ENCODE measurements at places on chromosomes 5 and 9.
A peak's percentile ranks its signal among the peaks of the same experiment; 100 is the strongest.

GRCh38 chr5:57862942-57863341 lies 380.3 kb upstream of the ACTBL2 start:
- no peak for DNase-seq

DNA sequence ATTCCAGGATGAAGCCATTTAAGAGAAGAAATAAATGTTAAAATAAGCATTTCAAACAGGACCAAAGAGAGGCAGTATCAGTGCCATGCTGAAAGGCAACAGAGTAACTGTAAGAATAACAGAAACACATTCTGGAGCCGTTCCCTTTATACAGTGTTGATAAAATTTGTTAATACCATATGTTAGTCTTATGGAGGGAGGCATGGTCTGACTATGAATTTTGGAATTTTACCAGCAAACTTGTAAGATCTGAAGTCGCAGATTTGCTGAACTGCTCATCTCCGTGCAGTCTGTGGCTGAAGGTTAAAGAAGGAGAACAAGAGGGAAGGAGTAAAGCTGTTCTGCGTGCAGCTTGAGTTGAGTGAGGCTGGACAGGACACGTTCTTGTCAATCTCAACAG lies 508.4 kb downstream of the NFIB start:
- no peak for DNase-seq

DNA sequence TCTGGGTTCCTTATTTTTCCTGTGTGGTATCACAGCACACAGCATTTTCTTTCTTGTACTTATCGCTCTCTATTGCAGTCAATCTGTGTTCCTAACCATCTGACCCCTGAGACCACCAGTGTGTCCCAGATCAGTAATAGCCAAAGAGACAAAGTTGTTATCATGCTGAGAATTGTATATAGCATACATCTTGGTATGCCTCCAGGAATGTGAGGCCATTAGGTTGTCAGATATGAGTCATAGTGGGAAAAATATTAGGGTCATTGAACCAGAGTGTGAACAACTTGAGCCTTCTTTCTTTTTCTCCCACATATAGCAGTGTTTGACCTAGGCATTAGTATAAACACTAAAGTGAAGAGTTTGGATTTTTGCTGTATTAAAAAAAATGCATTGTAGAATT lies 106.3 kb downstream of the NDUFAF2 start:
- no peak for DNase-seq

DNA sequence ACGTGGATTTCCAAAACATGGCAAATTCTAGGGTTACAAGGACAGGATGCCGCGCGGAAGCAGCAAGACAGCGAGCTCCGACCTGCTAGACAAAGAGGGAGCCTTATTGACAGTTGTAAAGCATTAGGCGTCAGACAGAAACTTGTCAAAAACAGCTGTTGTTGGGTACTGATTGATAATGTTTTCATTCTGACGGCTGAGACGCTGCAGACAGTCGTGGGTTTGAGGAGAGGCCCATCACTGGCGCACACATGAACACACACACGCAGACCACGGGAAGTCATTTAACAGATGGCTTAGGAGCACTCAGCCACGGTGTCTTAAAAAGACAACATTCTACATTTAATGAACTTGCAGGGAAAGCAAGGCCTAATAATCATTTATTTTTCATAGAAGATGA lies 324.0 kb downstream of the NDUFS4 start:
- DNase-seq, result no peak

DNA sequence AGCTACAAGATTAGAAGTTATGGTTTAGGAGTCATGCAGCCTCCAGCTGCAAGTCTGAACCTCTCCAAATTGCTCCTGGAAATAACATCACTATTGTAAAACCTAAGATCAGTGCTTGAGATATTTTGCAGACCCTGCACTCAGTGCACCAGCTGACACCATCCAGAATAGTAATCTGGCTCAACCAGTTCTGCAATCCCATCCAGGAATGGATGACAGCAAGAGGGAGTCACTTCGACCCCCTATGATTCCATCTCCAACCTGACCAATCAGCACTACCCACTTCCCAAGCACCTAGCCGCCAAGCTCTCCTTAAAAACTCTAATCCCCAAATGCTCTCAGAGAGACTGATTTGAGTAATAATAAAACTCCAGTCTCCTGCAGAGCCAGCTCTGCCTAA lies 37.9 kb upstream of the NR4A3 start:
- DNase-seq, result no peak

DNA sequence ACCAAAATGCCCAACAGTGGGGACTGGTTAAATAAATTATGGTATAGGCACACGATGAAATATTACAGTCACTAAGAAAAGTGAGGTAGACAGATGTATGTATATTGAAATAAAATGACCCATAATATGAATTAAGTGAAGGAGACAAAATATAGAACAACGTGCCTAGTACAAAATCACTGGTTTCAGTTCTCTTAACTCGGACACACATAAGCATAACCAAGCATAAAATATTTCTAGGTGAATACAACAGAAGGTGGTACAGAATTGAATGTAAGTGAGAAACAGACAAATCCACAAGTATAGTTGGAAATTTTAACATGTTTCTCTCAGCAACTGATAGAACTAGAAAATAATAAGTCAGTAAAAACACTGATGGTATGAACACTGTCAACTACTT lies 22.0 kb downstream of the PUM3 start:
- DNase-seq, result no peak

- no peak for DNase-seq
These were observed 193.3 kb downstream of the NTRK2 start for GRCh38 chr9:84862810-84863287.

DNA sequence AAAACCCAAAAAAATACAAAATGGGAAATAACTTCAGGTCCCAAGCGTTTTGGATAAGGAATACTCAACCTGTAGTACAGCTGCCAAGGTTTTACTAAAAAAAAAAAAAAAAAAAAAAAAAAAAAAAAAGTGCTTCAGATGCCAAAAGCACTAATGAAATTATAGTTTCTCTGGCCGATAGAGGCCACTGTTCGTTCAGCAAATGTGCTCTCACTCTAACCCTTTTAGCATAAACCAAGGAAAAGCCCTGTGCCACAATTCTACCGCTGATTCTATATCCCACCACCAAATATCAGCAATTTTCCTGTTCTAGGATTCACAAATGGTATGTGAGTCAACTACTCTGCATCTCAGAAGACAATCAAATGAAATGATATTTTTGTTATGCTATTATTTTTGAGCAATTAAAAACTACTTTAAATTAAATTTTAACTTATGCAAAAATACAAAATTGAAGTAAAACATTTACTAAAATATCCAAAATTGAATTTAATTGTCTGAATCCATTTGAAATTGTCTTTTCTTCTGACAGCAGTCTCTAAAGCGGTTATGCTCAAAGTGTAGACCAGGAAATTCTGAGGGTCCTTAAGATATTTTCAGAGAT lies 79.8 kb downstream of the RICTOR start:
- no peak for DNase-seq

GRCh38 chr5:135599421-135600151 lies 20.8 kb upstream of the CXCL14 start:
- DNase-seq, result no peak

- DNase-seq, result no peak
These were observed 20.6 kb downstream of the IFNW1 start for GRCh38 chr9:21121079-21121478.

DNA sequence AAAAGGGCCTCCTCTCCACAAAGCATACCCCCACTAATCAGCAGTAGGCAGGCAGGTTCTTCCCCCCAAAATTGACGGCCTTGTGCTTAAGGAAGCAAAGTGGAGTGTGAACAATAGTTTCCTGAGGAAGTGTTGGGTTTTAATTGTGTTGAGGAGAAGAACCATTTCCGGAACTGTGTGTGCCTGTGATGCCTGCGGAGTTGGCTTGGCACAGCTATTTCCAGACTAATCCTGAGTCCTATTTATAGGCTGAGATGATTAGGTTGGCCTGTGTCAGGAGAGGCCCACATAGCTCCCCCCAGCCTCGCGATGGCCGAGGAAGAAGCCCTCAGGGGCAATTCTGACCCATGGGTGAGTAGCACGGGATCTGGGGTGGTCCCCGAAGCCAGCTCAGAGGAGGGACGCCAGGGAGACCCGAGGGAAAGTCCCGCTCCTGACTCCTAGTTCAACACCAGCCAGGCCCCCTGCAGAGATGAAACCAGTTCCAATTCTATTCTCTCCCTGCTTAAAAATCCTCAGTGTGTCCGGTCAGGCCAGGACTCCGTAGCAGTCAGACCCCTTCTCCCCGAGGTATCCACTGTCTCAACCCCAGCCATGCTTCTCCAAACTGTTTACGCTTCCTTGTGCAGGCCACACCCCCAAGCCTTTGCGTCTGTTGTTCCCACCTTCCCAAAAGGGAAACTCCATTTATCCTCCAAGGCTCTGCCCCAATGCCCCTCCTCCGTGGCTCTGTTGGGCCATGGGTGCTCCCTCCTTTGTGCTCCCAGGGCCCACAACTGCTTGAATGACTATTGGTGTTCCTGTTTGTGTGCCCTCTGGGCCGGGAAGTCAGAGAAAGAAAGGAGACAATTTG lies 18.1 kb downstream of the GSN start:
- peak; percentile 45 for DNase-seq

- no peak for DNase-seq
These were observed 602.7 kb upstream of the ZNF608 start for GRCh38 chr5:125348936-125349831.

DNA sequence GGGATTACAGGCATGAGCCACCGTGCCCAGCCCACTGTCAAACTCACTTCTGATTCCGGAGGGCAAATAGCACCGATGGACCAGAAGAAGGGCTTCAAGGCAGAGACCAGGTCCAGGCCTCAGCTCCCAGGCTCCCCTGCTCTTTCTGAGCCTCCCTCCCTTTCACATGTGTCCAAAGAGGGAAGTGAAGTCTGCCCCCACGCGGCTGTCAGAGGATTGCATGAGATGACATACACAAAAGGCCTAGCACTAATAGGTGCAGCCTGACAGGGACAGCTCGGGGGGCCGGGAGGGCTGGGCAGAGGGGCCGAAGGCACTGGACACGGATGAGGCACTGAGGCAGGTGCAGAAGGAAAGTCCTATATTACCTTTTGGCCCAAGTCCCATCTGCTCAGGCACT lies 16.1 kb downstream of the FBP1 start:
- no peak for DNase-seq

DNA sequence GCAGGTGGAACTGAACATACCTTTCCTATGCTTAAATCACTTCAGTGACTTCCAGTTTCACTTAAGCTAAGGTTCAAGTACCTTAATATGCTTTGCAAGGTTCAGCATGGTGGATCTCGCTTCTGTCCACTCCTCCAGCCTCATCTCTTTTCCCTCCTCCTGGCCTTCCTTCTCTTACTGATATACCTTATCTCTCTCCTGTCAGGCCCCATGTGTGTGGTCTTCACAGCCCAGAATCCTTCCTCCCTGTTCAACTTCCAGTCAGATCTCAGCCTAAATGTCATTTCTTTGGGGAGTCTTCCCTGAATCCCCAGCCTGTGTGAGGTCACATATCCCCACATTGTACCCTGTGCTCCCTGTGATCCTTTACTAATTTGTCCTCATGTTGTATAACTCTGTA lies 87.7 kb downstream of the ANGPTL2 start:
- DNase-seq, result no peak

DNA sequence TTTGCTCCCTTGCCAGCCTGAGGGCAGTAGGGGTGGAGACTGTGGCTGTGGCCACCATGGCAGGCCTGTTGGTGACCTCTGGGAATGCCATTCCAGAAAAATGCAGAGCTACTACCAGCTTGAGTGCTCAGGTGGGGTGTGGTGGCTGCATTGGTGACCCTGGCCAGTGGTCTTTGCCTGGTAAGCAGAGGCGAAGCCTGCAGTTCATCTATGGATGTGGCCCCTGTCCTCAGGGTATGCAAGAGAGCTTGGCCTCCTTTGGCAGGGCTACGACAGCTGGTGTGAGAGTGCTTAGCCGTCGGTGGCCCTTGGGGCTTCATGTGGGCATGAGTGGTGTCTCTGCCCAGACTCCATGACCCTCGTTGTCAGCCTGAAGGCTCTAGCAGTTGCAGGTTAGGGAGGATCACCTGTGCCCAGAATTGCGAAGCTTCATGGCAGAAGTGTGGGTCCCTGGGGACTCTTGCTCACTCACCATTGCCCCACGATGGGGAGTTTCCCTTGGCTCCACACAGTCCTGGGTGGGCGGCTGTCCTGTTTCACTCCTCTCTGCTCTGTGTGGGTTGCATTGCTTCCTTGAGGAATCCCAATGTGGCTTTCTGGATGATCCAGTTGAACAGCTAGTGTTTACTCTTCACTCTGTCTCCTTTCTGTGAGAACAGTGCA lies 117.9 kb upstream of the CDH12 start:
- no peak for DNase-seq

DNA sequence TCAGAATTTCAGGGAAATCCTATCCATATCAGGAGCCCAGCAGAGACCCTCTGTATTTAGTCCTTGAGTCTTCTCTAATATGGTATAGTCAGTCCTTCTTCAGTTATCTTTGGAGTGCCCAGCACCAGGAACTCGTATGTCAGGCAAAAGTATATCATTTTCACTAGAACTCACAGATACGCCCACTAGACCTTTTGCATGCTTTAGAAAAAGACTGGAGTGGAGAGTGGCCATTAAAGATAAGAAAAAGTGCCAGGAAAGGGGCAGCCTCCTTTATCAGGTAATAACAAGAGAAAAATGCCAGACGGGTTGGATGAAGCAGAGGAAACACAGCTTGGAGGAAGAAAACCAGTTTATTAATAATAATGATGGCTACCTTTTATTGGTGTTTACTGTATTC lies 63.5 kb downstream of the GPR21 start:
- DNase-seq, result no peak

Measured in substantia nigra (tissue), 51 donors.